Endothelial cell of umbilical vein (primary cell): ENCODE measurements at places on chromosomes 16 and 17. TPM values are rescaled to one million over a fixed set of nuclear protein-coding genes. Genes with fewer than 3 reads are reported as not detected.

- peak; percentile 76 for DNase-seq
- no peaks in the 10 kb centered on the region for H3K4me1 ChIP-seq
- no peak overlapping the region for H3K27ac ChIP-seq
- no peak overlapping the region for H3K4me3 ChIP-seq
Measured at GRCh38 chr17:78497115-78497540, 80.1 kb downstream of the DNAH17 start.

DNA sequence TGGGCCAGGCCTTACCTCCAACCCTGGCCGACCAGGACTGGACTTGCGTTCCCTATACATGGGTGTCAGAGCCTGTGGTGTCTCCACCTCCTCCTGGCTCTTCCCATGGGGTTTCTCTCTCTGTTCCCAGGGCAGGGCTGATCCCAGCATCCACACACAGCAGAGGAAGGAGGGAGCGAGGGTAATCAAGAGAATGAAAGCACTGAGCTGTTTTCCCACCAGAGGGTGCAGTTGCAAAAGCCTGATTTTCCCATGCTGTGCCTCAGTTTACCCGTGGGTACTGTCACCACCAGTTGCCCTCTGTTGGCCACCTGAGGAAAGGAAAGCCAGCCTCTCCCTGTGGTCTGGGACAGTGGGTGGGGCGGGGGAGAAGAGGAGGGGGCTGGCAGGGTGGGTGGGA is 249.7 kb upstream of the GSE1 start:
- no peaks in the 10 kb centered on the region for H3K36me3 ChIP-seq
- DNase-seq, result no peak
- no peak overlapping the region for H3K27ac ChIP-seq
- H3K4me3 ChIP-seq, result no peak overlapping the region

DNA sequence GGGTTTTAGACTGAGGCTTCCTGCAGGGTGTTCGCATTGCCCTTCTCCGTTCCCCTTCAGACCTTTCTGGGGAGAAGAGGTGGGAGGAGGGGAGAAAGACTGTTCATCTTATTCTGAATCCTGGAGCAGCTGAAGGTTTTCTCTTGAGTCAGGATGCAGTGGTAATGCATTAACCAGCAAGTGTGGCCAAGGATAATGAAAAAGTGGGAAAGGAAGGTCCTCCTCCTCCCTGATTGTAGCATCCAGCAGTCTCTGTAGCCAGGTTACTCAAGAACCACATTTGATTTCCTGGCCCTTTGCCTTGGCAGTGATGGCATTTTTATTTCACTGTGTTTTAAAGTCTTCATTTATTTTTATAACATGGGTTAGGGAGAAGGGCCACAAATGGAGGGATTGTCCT is 59.1 kb downstream of the CYLD start:
- no peak for DNase-seq
- H3K4me1 ChIP-seq, result no peaks in the 10 kb centered on the region
- H3K36me3 ChIP-seq, result peaks cover 4% of the 10 kb centered on the region
- H3K27ac ChIP-seq, result no peak overlapping the region
- H3K4me3 ChIP-seq, result no peak overlapping the region

- DNase-seq, result no peak
- H3K4me1 ChIP-seq, result peaks cover 8% of the 10 kb centered on the region
- no peaks in the 10 kb centered on the region for H3K27me3 ChIP-seq
- no peak overlapping the region for H3K27ac ChIP-seq
Measured at GRCh38 chr17:14198013-14198412, 38.6 kb downstream of the CDRT15 start.

- H3K4me3 ChIP-seq, result no peak overlapping the region
- H3K4me1 ChIP-seq, result peaks cover 8% of the 10 kb centered on the region
- H3K36me3 ChIP-seq, result no peaks in the 10 kb centered on the region
- H3K27me3 ChIP-seq, result no peaks in the 10 kb centered on the region
Measured at GRCh38 chr17:55722016-55722736, 488 bp downstream of the TMEM100 start.

GRCh38 chr16:29987371-29988085 is 7.9 kb downstream of the HIRIP3 start:
- H3K36me3 ChIP-seq, result peaks cover 39% of the 10 kb centered on the region
- no peak for DNase-seq
- no peak overlapping the region for H3K4me3 ChIP-seq
- H3K4me1 ChIP-seq, result no peaks in the 10 kb centered on the region

DNA sequence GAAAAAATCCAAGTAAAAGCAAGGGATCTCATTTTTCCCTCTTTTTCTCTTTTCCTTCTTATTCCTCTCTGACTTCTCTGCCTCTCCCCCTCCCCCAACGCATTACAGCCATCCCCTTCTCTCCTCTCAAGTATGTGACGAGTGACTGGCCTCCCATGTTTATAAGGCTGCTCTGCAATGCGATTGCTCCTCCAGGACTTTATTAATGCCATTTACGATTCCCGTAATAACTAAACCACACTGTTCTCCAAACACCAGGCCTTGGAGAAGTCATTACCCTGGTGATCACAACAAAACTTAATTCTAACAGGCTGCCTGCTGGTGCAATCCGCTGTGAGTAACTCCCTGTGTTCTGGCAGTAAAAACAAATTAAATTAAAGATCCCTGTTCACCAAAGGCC is 88.8 kb downstream of the HS3ST3B1 start:
- no peak overlapping the region for H3K27ac ChIP-seq
- no peak overlapping the region for H3K4me3 ChIP-seq
- DNase-seq, result no peak
- no peaks in the 10 kb centered on the region for H3K27me3 ChIP-seq

DNA sequence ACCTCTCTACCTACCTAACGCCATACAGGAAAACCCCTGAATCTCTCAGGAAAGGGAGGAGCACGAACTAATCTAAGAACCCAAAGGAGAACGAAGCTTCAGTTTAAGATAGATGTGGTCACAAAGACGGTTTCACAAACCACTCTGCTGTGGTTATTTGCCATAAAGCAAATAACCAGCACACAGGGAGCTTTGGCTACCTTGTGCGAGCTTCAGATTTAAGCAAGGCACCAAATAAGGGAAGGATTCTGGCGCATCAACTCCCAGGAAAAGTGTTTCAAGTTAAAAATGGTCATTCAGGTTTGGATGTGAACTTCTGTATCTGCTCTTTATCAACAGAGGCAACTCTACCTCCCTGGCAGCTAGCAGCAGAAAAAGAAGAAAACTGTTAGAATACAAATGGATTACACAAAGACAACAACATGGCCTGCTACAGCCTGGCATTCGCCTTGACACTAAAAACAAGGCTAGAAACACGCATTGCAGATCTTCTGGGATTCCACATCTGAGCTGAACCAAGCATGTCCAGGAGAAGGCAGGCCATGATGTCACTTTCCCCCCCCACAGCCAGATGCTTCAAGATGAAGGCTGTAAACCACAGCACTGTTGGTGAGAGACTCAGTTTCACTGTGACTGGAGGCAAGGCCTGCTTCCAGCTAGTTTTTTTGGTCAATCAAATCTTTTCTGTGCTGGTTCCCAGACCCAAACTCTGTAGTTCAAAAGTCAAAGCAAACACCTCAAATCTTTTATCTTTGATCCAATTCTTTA is 43.6 kb downstream of the SMG6 start:
- no peaks in the 10 kb centered on the region for H3K27me3 ChIP-seq
- H3K27ac ChIP-seq, result no peak overlapping the region
- peaks cover 2% of the 10 kb centered on the region for H3K36me3 ChIP-seq
- no peak for DNase-seq
- no peak overlapping the region for H3K4me3 ChIP-seq

DNA sequence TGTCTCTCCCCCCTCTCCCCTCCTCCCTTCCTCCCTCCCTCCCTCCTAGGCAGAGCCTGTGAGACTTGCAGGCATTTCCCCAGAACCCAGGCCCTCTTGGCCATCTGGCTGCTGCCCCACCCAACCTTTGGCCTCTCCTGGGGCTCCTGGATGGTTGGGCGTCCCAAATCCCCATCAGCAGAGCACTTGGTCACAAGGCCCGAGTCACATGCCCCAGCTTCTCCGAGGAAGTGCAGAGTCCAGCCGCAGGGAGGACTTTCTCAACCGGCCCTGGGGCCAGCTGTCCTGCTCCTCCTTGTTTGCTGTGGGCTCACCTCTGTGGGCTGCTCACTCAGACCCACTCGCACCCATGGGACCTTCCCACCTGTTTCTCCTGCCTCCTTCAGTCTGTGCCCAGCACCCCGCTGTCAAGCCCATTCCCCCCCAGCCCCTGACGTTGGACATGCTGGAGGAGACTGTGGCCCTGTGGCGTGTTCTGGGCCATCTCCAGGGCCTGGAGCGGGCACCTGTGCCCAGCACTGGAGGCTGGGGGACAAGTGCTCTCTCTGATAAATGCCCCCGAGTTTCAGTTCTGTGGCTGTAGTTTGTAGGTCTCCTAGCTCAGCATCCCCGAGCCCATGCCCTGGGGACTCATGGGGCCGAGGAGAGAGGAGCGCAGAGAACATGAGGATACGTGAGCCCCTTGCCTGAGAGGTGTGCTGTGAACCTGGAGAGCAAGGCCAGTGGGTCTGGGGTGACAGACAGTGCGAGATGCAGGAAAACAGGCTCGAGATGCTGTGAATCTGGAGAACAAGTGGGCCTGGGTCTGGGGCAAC is 42.3 kb upstream of the ZNF750 start:
- no peak overlapping the region for H3K4me3 ChIP-seq
- H3K27ac ChIP-seq, result no peak overlapping the region
- H3K4me1 ChIP-seq, result peaks cover 16% of the 10 kb centered on the region
- no peak for DNase-seq

DNA sequence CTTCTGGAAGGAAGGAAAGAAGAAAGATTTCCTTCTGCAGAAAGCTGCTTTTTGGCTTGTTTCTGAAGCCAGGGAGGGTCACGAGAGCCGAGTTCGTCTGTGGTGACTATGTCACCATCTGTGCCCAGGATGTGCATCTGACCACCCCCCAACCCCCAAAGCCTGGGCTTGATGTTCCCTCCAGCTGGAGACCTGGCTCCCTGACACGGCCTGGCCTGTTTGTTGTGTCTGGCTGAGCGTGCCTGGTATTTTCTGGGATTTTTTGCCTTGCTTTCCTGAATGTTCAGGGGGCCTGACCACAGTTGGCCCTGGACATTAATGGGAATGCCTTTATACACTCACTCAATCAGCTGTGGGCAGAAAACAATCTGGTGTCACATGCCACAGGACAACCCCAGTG is 38.9 kb downstream of the LGALS9 start:
- H3K27ac ChIP-seq, result no peak overlapping the region
- no peaks in the 10 kb centered on the region for H3K36me3 ChIP-seq
- no peaks in the 10 kb centered on the region for H3K27me3 ChIP-seq
- H3K4me1 ChIP-seq, result no peaks in the 10 kb centered on the region
- H3K4me3 ChIP-seq, result no peak overlapping the region

- H3K27ac ChIP-seq, result no peak overlapping the region
- H3K27me3 ChIP-seq, result no peaks in the 10 kb centered on the region
- no peak for DNase-seq
- no peaks in the 10 kb centered on the region for H3K4me1 ChIP-seq
Measured at GRCh38 chr17:53722407-53722806, 100.3 kb upstream of the KIF2B start.

DNA sequence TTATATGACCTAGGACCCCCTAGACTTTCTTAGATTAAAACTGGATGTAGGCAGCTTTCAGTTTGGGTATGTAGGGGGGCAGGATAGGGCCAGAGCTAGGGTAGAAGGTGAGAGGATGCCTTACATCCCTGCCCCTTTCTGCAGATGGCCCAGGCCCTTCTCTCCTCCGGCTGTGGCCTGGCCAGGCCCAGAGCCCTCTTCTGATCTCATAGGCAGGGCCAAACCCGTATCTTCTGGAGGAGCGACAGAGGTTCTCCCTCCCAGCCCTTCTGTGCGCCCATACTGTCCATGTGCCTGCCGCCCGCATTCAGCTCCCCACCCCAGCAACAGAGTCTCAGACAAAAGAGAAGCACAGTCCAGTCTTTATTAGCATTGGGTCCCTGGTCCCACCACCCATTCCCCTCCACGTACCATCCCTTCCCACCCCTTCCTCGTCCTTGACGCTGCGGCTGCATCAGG is 2.0 kb upstream of the TSPOAP1 start:
- H3K4me3 ChIP-seq, result no peak overlapping the region
- H3K36me3 ChIP-seq, result no peaks in the 10 kb centered on the region
- DNase-seq, result no peak

DNA sequence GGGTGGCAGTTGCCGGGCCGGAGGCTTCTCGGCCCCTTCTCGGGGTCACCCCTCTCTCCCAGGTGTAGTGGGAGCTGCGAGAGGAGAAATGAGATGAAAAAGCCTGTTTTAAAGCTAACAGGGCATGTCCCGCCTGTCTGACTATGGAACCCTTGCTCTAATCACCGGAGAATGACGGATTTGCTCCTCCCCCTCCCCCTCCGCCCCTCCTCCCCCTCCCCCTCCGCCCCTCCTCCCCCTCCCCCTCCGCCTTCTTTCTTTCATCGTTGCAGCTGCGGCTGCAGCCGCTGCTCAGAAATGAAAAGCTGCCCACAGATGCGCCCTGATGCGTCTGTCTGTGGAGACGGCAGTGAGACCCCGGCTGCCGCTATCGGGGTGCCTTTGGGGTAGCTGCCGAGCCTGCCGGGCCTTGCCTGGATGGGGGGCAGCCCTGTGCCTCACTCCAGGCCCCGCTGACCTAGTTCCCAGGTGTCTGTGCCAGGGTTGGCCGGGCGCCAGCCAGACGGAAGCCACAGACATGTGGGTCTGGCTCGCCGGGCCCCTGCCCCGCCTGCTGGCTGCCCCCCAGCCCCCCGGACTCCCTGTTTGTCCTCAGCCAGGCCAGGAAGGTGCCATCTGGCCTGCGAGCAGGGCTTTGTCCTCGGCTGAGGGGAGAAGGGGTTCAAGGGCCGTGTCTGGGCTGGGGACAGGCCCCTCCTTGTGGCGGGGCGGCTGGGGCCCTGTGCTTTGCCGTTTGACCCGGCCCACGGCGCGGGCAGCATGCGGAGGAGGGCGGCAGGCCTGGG is 37.7 kb downstream of the GINS2 start:
- no peaks in the 10 kb centered on the region for H3K27me3 ChIP-seq
- no peak for DNase-seq
- no peak overlapping the region for H3K27ac ChIP-seq
- no peaks in the 10 kb centered on the region for H3K36me3 ChIP-seq
- H3K4me3 ChIP-seq, result no peak overlapping the region
- H3K4me1 ChIP-seq, result no peaks in the 10 kb centered on the region

GRCh38 chr17:10549096-10549842 is at the start of gene MYH2:
Gene MYH2 (minus strand): TSS chr17:10549658. CDS start chr17:10547920, 1,738 bp downstream.
- no peak within 1 kb of the TSS for H3K27ac ChIP-seq
- H3K4me1 ChIP-seq, result no peaks in the 10 kb centered on the region
- no peaks in the 10 kb centered on the region for H3K27me3 ChIP-seq
- no peak for DNase-seq
- H3K4me3 ChIP-seq, result no peak within 1 kb of the TSS
- H3K36me3 ChIP-seq, result no peaks in the 10 kb centered on the region

Gene GH1
- polyA plus RNA-seq, result not detected in 2 replicates

Gene CCDC102A
- polyA plus RNA-seq, result 12.0 and 12.2 TPM in 2 replicates

Gene CASKIN2
- polyA plus RNA-seq, result 10.6 and 13.0 TPM in 2 replicates

Gene ZACN
- polyA plus RNA-seq, result 0.05 and 0.18 TPM in 2 replicates
